ENCODE measurements at places on chromosomes 3 and 15.

- no peak for DNase-seq
Measured at GRCh38 chr3:178198329-178198728, 337.9 kb upstream of the KCNMB2 start.

- DNase-seq, result peak; percentile 75
Measured at GRCh38 chr3:101069901-101070798, 76.9 kb upstream of the ABI3BP start.

- DNase-seq, result no peak
Measured at GRCh38 chr3:126678693-126679317, 23.9 kb upstream of the TXNRD3 start.

GRCh38 chr15:39365161-39365560, 215.7 kb upstream of the THBS1 start:
- no peak for DNase-seq

DNA sequence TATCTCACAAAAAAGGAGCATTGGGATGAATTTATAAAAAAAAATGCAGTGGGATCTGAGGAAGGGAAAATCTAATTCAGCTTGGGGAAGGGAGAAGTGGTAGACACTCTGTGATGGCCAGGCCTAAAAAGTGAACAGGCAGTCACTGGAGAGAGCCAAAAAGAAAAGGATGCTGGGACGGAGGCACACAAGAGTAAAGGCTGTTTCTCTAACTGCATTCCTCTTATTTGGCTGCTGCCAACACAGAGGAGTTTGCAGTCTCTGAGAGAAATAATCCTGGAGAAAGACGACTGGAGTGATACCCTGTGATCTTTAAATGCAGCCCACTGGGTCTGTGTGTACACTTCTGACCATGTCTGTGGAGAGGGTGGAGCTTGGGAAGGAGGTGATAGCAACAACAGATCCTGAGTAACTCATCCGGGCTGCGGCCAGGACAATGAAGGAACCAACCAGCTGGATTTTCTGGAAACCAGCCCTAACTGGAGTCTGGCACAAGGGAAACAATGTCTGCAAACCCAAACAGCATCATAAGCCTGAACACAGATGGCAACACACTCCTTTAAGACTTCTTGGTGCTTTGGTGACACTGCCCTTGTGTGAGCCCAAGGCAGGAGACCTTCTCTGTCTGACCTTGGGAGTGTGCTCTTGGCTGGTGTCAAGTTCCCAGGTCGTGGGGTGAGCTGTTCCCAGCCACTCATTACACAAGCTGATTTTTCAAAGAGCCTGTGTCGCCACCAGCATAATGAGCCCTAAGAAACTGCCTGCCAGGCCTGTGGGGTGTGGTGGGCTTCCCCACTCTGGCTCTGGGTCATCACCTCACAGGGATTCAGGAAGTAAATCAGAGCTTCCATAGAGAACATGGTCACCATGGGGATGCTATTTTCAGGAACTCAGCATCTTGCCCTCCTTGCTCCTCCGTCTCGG, 8.0 kb downstream of the FYCO1 start:
- no peak for DNase-seq

GRCh38 chr3:11373654-11374053, 101.5 kb downstream of the ATG7 start:
- DNase-seq, result no peak

GRCh38 chr15:101078669-101079323, 159.6 kb downstream of the LRRK1 start:
- DNase-seq, result no peak

- peak; percentile 37 for DNase-seq
Measured at GRCh38 chr15:66703540-66703941, 1.5 kb downstream of the SMAD6 start.

DNA sequence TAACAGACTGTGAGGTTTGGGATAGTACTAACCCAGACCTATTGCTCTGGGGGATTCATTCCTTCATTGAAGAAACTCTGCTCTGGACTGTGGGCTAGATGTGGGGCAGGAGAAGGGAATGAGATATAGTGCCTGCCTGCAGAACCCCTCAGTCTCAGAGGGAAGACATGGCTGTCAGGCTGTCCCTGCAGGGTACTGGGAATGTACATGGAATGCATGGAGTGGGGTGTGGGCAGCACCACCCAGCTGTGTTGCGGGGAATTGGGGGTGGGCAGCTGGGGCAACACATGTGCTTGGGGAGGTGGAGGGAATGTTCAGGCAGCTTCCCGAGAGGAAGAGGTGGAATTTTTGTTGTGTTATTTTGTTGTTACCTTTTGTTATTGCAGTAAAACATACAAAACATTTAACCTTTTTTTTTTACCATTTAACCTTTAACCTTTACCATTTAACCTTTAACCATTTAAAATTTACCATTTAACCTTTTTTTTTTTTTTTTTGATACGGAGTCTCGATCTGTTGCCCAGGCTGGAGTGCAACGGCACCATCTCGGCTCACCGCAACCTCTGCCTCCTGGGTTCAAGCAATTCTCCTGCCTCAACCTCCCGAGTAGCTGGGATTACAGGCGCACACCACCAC, 7.3 kb downstream of the PAQR5 start:
- no peak for DNase-seq

GRCh38 chr3:184262764-184263179, 1.4 kb upstream of the CAMK2N2 start:
- no peak for DNase-seq

DNA sequence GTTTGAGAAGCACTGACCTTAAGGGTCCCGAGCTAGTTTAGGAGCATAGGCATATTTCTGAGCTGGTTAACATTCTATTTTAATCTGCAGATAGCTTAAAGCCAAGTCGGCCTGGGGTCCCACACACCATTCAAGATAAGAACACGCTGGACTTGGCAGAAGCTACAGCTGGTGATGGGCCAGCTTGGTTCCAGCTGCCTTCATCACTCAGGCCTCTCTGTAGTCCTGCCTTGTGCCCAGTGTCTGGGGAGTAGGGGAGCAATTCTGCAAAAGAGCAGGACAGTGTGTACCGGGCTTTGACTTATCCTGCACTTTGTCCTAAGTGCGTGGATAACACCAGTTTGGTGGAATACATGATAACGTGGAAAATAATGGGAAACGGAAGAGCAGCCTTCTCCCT, 164.5 kb downstream of the MEGF11 start:
- no peak for DNase-seq

DNA sequence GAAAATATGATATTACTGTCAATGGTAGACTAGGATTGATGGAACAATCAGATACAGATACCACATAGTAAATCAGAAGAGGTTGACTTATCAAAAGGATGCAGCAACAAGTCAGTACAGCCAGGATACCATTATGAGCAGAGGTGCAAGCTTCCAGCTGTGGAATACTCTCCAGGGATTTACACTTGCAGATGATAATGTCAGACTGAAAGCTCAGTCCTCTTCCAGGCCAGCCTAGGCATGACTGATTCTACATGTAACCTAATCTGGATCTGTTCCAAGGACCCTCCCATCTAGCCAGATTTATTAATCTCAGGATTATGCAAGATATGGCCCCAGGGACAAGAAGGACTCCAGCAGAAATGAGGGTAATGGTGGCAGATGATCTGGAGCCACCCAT, 8.2 kb downstream of the FILIP1L start:
- DNase-seq, result peak; percentile 11

GRCh38 chr15:66524838-66525237, 19.7 kb downstream of the ZWILCH start:
- no peak for DNase-seq

DNA sequence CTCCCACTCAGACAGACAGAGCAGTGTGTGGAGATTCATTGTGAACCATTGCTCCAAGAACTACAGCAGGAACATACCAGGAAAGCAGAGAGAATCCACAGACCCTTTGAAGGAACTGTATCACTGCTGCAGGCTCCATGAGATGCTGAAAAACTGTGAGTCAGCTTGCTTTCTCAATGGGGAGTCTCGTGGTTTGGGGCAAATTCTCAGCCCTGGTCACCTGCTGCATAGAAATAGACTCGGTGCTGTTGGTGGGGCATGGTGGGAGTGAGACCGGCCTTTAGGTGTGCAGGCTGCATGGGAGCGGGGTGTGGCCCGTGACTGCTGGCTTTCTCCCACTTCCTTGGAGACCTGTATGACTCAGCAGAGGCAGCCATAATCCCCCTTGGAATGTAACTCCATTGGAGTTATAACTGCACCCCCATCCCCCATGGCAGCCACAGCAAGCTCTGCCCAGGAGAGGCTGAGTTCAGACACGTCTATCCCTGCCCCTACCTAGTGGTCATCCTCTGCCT, 35.6 kb downstream of the ALCAM start:
- DNase-seq, result no peak

- DNase-seq, result no peak
Measured at GRCh38 chr3:11558002-11558401, 85.7 kb downstream of the VGLL4 start.

GRCh38 chr15:63502137-63502766, 2.1 kb upstream of the USP3 start:
- peak; percentile 52 for DNase-seq

DNA sequence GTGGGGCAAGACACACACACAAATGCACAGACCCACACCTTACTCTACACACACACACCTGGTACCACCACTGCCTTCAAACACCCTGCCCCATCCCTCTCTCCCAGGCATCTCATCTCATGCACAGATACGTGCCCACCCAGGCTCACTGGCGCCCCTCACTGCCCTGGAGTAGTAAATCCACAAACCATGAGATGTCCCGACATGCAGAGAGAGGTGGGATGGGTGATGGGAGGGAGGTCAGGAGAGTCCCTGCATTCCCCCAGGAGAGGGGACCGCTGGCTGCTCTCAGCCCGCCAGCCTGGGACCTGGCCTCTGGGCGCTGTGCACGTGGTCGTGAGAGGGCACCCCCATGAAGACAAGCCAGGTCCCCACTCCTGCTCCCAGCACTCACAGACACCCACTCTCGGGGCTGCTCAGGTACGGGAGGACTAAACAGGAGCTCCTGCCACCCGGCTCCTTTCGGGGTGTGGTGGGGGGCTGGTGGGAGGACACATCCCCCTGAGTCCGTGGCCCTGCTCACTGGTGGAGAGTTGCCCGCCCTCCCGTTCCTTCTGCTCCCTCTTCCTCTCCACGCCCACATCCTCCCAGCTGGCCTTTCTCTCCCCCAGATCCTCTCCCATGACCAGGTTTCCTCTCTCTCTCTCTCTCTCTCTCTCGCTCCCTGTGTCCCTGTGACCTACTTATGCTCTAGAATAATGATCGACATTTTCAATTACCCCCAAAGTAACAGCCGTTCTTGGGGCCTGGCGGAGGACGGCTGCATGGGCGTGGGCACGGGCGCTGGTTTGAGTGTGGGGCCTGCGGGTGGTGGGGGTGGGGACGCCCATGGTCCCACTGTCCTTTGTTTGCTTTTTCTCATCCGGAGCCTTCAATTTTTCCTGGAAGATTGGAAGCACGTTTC, 18.9 kb upstream of the CSPG4 start:
- no peak for DNase-seq

GRCh38 chr3:59339818-59340217, 290.0 kb upstream of the CFAP20DC start:
- peak; percentile 16 for DNase-seq
